ENCODE measurements at places on chromosomes 1 and 21. TPM values are rescaled to one million over a fixed set of nuclear protein-coding genes. Genes with fewer than 3 reads are reported as not detected.

- DNase-seq: no peak
These were observed 408.6 kb downstream of the PRDM2 start for GRCh38 chr1:14108356-14109275.

GRCh38 chr21:38824124-38824822 is 18.5 kb downstream of the ETS2 start:
- no peak for DNase-seq

GRCh38 chr1:41762777-41763176 is 155.9 kb downstream of the HIVEP3 start:
- no peak for DNase-seq

GRCh38 chr21:45721671-45722070 is 78.1 kb downstream of the PCBP3 start:
- no peak for DNase-seq

DNA sequence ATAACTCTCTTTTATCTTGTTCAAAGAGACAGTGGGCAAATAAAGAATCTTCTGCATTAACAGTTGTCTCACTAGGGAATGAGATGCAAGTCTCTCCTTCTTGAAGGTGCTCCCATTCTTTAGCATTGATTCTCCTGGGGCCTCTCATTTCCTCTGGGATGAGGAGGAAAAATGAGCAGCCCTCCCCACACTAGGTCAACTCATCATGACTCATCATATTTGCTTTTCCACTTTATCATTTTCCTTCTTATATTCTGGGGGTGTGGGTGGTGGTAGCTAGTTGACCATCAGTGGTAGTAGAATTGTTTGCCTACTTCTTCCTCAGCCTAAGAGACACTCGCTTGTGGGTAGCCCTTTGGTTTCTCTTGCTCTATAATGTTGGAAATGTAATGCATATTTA is 182.0 kb upstream of the C1orf87 start:
- DNase-seq: no peak

- DNase-seq: no peak
These were observed 4.0 kb downstream of the JUN start for GRCh38 chr1:58779801-58780382.

GRCh38 chr21:17352996-17353655 is 159.7 kb upstream of the CXADR start:
- no peak for DNase-seq

GRCh38 chr1:51564124-51564523 is 45.1 kb upstream of the EPS15 start:
- DNase-seq: no peak

- no peak for DNase-seq
These were observed 156.3 kb downstream of the C1orf94 start for GRCh38 chr1:34332996-34333395.

- DNase-seq: no peak
These were observed 7.4 kb downstream of the IFFO2 start for GRCh38 chr1:18948913-18949685.

DNA sequence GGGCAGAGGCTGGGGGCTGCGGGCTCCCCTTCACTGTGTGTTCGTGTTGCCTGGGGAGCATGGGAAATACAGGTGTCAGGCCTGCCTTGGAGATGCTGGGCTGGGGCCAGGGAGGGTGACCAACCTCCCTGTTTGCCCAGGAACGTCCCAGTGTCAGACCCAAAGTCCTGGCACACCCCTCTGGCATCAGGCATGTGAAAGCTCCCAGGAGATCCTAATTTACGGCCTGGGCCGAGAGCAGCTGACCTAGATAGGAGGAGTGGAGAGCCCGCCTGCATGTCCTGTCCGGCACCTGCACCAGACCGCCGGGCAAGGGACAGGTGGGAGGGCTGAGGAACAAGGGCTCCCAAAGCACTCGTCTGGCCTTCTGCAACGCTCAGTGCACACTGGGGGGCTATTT is 124.8 kb downstream of the PRDM16 start:
- no peak for DNase-seq

GRCh38 chr1:88813471-88813870 is 77.9 kb downstream of the GTF2B start:
- DNase-seq: no peak

DNA sequence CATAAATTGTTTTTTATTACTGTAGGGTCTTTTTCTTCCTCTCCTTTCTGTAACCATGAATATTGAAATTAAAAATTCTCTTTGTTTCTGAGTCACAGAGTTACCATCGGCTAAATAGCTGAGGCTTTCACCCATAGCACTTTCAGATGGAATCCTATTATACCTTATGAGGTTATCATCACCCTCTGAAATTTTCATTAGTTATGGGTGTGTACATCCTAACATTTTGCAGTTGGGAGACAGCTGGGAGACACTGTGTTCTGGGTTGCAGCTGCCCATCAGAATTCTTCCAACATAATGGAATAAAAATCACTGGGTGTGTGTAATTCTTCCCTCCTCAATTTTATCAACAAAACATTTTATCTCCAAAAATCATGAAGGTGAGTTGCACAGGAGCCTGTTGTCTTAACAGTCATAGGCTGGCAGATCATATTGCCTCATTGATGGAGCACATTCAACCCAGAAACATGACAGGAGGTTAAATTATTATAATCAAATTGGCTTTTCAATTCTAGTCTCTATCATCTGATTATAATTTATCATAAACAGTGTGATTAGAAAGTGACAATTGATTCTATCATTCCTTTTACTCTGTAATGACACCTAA is 17.4 kb downstream of the CYYR1 start:
- DNase-seq: no peak

DNA sequence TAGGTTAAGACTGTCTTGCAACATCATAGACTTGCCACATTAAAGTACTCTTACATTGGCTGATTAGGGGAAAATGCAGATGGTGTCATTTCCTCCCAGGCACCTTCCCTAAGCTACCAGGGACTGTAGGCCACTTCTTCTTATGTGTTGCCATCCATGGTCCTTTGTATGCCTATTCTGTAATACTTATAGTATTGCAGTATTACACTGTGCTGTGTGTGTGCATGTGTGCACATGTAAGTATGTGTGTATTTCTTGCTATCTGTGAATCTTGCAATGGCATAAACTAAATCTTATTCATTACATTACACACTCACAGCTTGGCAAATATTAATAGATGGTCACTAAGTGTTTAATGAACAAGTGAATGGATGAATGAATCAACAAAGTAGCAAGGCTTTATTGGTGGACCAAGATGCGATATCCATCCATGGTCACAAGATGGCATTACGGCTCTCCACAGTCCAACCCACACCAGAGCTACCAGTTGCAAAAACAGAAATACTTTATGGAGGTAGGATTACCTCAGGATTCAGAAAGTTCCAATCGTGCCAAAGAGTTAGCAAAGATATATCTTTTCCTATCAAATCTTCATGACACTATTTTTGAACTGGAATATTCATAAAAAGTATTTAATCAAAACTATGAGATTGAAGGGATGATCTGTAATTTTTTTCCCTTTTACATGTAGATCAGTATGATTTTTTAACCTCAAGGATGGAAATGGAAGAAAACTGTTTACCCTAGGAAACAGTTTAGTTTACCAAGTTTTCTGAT is 160.2 kb downstream of the DENND1B start:
- DNase-seq: peak; percentile 25

DNA sequence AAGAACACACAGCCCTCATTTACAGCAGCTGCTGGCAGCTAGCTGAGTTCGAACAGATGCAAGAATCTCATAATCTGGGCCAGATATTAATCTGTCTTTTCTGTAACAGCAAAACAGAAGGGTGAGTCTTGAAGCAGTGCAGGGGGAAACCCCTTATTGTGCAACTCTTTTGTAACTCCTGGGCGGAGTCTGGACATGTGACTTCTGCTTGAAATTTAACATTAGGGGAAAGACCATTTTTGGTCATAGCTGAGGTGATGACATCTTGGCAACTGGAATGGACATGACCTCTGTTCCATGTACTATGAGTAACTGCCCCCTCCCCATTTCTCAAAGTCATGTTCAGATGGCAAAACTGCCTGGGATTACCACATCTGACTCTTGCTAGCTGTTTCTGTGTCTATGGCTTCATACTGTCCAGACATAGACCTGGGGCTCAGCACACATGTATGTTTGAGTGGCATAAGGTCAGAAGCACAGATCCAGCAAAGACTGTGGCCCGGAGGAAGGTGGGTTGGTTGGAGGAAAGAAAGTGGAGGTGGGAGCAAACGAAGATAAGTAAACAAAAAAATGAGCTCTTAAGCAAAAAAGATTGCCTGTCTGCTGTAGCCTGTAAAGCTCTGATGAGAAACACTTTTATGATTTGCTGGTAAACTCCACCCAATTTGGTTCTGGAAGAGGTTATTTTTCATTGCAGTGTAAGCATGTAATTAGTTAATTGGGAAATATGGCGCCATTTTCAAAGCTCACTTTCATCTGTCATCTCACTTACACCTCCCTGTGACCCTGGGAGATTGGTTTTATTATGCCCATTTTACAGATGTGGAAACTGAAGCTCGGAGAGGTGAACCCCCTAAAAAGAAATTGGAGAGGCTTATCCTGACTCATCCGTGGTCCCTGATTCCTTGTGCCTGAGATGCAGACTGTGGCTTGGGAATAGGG is 26.1 kb downstream of the ETS2 start:
- peak; percentile 33 for DNase-seq

DNA sequence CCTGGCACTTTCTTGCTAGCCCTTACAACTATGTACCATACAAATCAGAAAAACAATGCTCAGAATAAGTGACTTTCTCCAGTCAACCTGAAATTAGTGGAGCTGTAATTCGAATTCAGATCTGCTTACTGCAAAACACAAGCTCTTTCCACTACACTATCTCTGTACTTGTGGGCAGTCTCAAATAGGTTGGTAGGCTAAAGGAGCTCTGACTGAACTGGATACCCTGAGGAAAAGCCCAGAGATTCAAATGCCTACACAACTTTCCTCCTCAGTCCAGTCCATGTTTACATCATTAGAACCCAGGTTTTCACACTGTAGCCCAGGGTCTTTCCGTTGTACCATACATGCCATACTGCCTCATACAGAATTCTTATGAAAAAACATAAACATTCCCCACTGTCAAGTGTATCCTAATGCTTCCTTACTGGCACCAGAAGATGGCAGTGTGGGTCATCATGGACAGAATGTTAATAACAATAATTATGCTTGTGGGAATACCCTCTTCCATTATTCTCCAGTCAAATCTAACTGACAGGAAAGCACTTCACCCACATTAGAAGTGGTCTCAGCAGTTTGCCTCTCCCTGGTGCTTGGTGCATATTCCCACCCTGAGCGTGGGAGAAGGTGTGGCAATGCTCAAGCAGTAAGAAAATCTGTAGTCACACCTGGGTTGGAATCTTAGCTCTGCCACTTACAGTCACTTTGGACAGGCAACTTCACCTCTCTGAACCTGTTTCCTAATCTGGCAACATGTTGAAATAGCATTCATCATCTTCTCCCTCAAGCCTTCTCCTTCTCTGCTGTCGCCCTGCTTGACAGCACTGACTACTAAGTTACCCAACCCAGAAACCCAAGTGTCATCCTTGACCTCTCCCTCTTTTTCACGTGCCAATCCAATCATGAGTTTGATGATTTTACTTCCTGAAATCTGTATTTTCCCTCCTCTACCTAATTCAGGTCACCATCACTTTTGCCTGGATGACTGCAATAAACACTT is 14.4 kb upstream of the ZFYVE9 start:
- DNase-seq: peak; percentile 28

DNA sequence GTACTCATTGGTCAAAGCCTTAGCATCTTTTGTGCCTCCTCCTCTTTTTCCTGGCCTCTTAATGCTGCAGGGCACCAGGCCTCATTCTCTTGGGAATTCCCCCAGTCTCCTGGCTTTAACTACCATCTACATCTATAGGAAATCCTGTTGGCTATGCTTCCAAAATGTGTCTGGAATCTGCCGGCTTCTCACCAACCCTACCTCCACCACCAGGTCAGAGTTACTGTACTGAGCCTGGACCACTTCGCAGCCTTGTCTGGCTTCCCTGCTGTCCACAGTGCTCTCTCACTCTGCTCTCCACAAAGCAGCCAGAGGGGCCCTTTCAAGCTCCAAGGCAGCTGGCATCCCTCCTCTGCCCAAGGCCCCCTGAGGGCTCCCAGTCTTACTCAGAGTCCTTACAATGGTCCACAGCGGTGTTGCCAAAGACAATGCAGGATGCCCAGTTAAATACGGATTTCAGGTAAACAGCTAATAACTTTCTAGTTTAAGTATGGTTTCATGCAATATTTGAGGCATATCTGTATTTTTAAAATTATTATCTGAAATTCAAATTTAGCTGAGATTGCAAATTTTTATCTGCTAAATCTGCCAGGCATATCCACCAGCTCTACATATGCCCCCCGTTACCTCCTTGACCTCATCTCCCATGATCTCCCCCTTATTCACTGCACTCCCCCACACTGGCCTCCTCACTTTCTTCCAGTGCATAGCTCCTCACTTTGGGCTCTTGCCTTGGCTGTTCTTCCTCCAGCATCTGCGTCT is 34.5 kb upstream of the FAM163A start:
- no peak for DNase-seq

DNA sequence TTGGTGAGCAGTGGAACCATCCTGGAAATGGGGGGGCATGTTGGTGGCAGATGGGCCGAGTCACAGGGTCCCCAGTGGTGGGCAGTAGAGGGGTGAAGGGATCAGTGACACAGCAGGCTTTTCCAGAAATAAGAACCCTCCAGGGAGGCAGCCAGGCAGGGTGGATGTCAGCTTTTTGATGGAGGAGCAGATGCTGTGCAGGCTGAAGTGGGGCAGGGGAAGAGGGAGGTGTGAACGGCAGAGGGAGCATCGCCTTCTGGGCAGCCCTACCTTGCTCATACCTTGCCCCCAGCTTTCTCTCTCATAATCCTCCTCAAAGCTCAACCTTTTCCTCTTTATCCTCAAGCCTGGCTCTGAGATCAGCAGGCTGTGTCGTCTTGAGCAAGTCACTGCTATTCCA is 131.8 kb upstream of the IPO9 start:
- DNase-seq: no peak

DNA sequence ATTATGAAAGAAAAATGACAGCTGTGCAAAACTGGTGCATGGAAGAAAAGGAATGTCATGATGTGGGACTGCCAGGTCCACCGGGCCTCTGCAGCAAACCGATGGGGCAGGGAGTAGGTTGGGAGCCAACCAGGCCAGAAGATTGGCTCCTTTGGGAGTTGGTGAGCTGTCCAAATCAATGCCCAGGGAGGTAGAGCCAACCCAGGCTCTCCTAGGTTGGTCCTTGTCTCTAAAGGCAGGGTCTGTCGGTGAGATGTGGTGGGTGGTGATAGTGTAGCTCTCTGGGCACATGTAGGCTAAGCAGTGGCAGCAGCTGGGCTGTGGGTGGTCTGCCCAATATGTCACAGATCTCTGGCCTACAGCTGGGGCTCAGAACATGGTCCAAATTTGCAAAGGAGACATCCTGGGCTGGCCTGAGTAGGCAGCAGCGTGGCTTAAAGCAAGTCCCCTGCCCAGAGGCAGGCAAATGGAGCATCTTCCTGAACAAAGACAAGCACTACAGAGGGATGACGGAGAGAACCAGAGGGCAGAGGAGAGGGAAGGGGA is 61.2 kb upstream of the PRDX6 start:
- no peak for DNase-seq

GRCh38 chr1:221740369-221740992 is 1.4 kb downstream of the DUSP10 start:
- no peak for DNase-seq

The HHIPL2 gene
- total RNA-seq: 0.10 TPM

The TAS1R3 gene
- total RNA-seq: 3.7 TPM

The RIPPLY3 gene
- total RNA-seq: 0.17 TPM

The CD48 gene
- total RNA-seq: 309 TPM

The CFAP74 gene
- not detected for total RNA-seq

The SFN gene
- 2.4 TPM for total RNA-seq

Data from activated CD4-positive, alpha-beta T cell treated with anti-CD3 and anti-CD28 coated beads, Interleukin-2, amount 10 ng/mL, durations not matched to agents 7 days and 5 days (primary cell).